ENCODE measurements at places on chromosomes 2 and 18. TPM values are rescaled to one million over a fixed set of nuclear protein-coding genes. Genes with fewer than 3 reads are reported as not detected.

LOXL3 gene
- 3.9 TPM for total RNA-seq

GREB1L gene
- 19.1 TPM for total RNA-seq

NEUROD1 gene
- total RNA-seq: not detected

WIPF1 gene
- 12.3 TPM for total RNA-seq

VWC2L gene
- total RNA-seq: not detected

VSNL1 gene
- total RNA-seq: 41.7 TPM

CSRNP3 gene
- 1.3 TPM for total RNA-seq

DNMT3A gene
- total RNA-seq: 6.0 TPM

ABCG5 gene
- not detected for total RNA-seq

ARHGAP25 gene
- 4.2 TPM for total RNA-seq
